ENCODE measurements at places on chromosomes 12 and 14.

DNA sequence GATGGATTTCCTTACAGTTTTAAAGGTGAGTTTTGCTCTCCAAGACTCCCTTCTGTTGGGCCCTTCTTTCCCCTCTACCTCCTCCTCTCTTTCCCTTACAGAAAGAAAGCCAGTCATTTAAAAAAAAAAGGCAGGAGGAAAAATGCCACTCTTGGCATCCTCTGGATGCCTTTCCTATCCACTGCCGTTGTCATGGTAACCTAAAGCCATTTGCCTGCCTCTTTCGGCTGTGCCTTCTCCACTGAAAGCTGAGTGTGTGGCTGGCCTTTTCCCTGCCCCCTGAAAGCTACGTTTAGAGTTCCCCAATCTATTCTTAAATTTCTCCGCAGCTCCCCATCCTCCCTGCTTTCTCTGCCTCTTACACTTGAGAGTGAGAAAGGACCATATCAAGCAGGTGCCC is 67.1 kb downstream of the TUNAR start:
- no peak for DNase-seq

DNA sequence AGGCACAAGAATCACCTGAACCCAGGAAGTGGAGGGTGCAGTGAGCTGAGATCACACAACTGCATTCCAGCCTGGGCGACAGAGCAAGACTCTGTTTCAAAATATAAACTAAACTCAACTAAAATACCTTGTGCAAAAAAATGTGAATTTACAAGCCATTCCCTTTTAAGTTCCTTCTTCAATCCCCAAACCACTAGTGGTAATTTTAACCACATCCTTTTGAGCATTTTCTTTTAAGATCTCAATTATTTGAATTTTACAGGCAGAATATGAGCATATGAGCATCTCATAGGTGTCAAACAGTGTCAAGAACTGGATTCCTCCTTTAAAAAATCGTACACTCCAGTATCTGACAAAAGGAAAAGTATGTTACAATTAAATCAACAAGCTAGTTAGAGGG is 57.0 kb upstream of the NPFF start:
- DNase-seq = no peak

- no peak for DNase-seq
These were observed 345.2 kb upstream of the KITLG start for GRCh38 chr12:88925454-88925853.

DNA sequence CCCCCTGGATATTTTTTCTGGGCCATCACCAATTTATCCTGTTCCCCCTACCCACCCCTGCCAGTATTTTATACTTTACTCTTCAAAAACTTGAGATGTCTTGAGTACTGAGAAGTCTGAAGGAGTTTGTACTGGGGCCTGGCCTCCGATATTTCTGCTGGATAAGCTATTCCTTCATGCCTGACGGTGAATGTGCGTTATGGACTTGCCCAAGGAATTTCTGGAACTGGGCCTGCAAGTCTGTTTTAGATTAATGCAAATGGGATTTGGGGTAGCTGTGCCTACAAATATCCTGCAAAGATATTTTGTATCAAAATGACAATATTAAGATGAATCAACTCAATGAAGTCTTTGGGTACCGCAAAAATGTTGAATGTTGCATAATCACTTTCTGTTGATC is at the start of gene PTCSC3:
Gene PTCSC3 (minus strand): TSS at position 199 of the 400 bp plus-strand sequence.
- DNase-seq = no peak

GRCh38 chr12:93908264-93908663 is 231.1 kb downstream of the CRADD start:
- DNase-seq = no peak

DNA sequence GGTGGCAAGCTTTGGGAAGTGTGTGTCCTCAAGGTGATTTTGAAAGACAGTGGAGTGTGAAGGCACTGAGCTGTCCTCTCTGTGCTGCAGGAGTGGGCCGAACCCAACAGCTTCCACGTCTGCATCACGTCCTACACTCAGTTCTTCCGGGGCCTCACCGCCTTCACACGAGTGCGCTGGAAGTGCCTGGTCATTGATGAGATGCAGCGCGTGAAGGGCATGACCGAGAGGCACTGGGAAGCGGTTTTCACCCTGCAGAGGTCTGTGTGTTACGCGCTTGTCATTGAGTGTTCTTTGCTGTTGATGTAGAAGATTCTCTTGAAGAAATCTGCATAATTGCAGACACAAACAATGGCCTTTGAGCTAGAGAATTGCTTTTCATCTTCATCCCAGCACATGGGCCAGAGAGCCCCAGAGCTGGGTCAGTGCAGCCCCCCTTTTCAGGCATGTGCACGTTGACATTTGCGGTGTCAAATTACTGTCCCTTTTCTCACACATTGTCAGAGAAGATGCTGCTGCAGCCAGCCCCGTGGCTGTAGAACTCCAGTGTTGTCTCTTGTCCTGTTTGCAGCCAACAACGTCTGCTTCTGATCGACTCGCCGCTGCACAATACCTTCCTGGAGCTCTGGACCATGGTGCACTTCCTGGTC is 63.3 kb downstream of the EP400 start:
- DNase-seq = no peak

DNA sequence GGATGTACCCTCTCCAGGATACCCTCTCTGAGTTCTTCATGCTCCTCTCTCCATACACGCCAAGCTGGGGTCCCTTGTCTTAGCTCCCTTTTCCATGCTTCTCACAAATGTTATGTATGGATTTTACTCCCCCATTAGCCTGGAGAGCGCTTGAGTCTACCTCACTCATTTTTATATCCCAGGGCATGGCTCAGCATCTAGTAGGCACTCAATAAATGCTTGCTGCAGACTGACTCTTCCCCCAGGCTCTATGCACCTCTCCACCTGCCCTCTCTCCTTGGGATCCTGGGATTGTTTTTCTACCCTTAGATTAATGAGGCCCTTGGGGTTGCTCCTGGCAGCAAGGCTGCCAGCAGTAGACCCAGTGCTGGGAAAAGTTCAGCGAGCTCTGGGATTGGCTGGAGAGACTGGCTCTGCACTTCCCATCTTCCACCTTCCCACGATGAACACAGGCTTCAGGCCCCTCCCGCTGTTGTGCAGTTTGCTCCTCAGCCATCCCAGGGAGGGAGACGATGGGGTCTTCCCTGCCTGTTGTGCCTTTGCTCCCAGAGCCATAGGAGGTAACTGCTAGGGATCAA is 2.2 kb downstream of the NRIP2 start:
- DNase-seq = no peak

DNA sequence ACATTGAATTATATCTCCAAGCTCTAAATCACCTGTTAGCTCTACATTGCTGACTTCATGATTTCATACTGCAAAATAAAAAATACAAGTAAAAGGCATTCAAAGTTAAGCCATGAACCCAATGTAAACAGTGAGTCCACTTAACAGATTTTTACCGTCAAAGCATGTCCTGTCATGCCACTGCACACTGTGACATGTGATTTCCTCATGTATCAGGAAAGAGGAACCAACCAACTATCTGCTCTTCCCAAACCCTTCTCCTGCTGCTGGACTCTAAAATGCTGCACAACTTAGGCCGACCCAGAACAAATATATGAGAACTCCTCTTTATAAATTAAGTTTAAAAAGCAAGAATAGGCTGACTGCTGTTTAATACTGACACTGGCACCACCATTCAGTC is 37.5 kb downstream of the TM7SF3 start:
- DNase-seq = no peak

DNA sequence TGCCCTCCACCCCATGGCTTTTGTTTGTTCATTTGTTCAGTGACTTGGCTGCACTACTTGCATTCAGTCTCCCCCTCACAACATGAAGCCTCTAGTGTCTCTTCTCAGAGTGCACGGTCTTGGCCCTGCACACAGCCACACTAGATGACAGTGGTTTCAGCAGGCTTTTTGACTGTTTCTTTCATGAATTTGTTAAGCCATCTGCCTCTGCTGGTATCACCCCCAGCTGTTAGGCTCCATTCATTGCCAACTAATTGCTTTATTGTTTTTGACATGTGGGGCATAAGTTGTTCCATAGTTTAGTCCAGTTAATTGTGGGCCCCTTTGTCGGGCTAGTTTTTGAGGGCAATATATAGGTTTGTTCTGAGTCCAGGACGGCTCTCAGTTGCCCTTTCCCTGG is 18.8 kb downstream of the OS9 start:
- no peak for DNase-seq

DNA sequence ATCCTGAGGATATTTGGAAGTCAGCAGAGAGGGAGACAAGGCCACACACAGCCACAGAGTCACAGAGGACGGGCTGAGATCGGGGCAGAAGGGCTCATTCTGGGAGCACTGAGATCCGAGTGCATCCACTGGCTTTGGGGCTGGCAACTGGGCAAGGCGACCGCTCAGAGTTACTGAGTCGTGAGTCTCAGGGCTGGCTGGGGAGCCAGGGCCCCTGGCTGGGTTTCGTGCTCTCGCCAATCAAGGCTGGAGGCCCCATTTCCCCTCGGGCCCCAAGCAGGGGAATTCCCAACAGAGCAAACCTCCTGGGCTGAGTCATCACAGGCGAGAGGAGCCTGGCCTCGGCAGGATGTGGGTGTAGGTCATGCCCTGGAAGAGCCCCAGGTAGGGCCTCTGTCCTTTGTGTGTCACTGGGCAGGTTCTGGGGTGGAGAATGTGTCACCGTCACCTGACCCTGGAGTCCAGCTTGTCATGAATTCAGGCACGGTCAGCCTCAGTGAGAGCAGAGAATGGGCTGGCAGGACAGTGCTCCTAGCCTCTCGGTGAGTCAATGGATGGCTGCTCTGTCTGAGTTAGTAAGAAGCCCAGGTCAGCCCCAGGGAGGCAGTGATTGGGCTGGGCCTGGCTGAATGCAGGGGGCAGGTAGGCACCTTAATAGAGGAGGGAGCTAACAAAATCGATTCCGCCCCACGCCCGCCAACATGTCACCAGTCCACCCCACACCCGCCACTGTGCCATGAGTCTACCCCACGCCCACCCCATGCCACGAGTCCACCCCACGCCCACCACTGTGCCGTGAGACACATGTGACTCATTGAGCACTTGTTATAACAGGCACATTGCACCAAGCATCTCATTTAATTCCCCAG is 16.9 kb downstream of the ASB2 start:
- DNase-seq = no peak
